SHP77 treated with DMSO at 0.1 percent for 48 hours (cell line): ENCODE measurements at places on chromosomes 7 and 10.

DNA sequence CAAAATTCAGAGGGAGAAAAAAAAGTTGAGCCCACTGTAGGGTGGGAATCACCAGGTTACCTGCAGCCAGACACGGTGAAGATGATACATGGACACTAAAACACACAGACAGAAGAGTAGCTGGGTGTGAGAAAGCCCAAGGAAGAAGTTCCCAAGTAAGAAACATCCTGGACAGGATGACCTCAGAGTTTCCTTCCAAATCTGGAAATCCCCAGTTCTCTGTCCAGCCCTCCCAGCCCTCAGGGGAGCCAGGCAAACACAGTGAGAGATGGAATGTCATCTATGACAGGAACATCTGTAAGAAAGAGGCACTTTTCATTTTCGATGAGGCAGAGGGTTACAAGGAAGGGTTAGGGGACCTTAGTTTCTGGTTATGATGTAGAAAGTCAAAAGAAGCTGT is 125.1 kb upstream of the LYZL1 start:
- no peak for DNase-seq

DNA sequence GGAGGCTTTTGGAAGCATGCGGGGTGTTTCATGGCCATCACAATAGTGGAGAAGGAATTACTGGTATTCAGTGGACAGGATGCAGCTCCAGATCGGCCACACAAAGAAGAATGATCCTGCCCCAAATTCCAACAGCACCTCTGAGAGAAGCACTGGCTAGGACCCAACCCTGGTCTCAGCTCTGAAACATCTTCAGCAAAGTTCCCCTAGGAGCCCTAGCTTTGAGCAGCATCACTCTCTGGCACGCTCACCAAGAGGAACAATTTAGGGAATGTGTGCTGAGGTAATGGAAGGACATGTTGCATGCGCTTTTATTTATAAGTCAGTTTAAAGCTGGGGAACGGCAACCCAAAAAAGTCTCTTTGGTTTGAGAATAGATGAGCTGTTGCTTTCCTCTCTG is 5.5 kb upstream of the OPN1SW start:
- no peak for DNase-seq

DNA sequence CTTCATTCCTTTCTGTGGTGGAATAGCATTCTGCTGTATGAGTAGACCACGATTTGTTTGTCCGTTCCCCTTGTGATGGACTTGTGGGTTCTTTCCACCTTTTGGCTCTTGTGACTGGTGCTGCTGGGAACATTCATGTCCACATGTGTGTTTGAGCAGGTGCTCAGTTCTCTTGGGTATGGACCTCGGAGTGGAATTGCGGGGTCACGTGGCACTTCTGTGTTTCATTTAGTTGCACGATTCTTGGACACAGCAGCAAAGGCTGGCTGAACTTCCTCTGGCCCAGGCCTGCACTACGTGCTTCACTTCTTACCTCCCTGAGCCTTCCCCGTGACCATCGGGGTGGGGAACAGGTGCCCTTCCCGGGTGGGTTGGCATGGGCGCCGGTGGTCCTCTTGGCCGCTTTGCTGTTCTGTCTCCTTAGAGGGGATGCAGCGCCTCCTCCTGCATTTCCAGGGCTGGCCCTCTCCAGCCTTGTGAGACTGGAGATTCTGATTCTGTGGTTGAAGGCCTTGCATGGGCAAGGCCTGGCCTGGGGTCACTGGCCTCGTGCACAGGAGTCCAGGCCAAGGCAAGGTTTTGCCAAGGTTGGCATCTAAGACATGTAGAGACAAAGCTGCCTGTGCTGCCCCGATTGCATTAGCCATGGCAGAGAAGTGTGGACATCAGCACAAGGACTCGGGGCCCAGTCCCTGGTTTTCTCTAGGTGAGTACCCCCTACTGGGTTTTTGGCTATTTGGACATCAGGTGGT is 25.1 kb downstream of the DOCK1 start:
- DNase-seq = no peak

DNA sequence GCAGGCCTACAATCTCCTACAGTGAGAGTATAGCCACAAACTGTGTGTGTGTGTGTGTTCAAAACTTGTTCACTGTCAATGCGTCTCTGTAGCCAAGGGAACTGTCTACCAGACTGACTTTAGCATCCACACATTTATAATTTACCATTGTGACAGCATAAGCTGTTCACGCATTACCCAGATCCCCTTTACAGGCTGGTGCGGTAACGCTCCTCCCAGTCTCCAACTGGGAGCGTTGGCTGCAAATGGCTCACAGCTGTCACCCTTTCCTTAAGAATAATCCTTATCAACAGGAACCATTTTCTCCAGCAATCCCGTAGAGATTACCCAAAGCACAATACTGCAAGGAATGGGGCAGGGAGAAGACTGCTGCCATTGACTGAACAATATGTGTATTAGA is 199.5 kb downstream of the GPAM start:
- no peak for DNase-seq

DNA sequence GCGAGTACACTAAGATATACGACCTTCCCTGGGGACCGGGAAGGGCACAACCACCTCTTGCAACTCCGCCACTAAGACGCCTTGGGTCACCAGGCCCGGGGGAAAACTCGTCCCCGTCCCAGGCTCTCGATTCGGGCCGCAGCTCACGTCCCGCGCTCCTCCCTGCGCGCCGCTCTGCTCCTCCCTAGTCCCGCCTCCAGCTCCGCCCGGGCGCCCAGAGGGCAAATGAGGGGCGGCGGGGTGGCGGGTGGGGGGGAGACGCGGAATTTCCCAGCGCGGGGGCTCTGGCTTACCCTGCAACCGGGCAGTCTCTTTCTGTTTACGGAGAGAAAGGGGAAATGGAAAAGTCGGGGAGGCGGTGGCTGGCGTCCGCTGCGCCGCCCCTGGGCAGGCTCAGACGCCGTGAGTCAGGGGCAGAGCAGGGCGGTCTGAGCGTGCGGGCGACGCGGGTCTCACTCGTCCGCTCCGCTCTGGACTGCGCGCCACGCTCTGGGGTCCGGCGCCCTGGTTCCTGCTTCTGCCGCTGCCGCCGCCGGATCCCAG is at the start of gene MAP3K8:
MAP3K8 (plus strand) TSS at position 455 of the 543 bp plus-strand sequence. CDS start 4,755 bp downstream, outside the sequence.
- DNase-seq = no peak

- DNase-seq = no peak
Observed at GRCh38 chr10:133457100-133457841, 3.5 kb downstream of the SCART1 start.

GRCh38 chr7:131224996-131225395 is 102.7 kb upstream of the MKLN1 start:
- no peak for DNase-seq
